ENCODE measurements at places on chromosomes 12 and 14.

GRCh38 chr12:31765931-31766330 lies 37.1 kb upstream of the AMN1 start:
- DNase-seq: no peak

DNA sequence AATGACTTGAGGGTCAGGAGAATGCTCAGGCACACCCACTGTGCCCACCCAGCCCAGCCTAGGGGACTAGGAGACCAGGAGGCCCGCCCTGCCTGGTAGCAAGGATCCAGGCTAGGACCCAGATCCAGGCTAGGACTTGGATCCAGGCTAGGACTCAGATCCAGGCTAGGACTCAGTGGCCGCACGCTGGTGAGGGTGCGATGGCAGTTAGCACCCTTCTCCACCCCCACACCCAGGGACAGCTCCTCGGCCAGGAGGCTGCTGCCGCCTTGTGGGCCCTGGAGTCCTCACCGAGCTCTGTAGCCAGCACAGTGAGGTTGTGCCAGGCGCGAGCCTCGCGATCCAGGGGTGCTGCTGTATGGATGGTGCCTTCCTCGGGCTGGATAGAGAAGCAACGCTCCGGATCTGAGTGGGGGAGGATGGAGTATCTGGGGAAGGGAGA lies 5.1 kb downstream of the CDH24 start:
- no peak for DNase-seq

DNA sequence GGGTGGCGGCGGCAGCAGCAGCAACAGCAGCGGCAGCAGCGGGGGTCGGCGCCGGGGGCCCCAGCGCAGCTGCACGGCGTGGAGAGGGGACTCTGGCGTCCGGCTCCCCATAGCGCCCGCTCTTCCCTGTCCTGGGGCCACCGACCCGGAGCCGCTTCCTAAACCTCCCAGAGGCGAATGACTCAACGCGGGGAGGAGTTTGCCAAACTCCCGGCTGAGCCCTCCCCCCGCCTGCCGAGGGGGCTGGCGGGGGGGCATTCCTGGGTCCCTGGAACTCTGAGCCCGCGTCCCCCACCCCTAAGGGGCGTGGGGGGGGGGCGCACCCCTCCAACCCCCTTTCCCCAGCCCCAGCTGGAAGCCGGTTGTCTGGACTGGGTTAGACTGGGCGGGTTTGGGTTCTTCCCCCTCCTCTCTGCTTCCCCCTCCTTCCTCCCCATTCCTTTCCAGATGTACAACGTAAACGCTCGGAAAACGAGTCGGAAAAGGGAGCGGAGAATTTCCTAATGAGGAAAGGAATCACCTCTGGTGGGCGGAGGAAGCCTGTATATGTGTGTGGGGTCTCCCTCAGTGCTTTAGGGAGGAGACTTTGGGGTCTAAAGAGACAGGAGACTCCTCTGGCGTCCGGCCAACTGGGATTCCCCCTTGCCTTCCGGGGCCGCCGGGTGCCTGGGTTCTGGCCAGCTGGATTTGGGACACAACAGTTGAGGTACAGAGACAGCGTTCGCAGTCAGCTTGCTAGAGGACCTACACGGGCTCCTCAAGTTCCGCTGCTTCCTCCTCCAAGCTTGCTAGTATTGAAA lies at the start of gene ITGA5:
Gene ITGA5 (minus strand): TSS at position 179 of the 800 bp plus-strand sequence. CDS start 68 bp downstream, at position 111.
- peak; percentile 24 for DNase-seq

DNA sequence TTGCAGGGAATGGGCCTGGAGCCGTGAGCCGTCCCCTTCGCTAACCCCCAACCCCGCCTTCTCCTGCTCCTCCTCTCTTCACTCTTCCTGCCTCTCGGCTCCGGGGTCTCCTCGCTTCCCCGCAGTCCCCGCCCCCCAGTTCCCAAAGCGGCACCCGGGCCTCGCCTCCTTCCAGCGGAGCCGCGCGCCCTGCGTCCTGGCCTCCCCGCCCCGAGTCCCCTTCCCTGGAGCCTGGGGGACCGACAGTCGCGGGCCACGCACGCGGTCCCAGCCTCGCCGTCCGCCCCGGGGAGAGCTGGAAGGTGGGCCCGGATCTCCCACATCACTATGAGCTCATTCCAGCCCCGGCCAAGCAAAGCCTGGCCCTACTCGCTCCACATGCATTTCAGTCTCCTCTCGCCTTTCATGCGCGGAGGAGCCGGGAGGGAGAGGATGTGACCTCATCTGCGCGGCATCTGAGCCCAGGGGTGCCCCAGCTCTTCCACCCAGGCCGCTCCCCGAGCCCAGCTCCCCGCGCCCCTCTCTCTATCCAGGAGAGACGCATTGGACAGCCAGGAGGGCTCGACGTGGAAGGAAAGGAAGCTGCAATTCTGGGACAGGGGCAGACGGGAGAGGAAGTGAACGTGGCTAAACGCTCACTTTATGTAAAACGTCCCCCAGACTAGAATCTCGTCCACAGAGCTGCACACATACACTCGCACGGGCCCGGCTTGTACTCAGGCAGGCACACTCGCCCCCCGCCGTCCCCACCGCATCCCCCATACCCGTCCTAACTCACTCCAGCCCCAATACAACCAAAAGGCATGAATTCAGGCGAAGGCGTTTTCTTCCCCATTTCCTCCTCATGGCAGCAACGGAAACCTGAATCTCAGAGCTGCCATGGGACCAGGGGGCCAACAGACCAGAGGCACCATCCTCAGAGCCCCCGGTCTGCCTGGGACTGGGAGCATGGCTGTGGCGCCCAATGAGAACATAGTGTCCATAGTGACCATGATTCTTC lies 108.7 kb upstream of the CCND2 start:
- DNase-seq: peak; percentile 28

DNA sequence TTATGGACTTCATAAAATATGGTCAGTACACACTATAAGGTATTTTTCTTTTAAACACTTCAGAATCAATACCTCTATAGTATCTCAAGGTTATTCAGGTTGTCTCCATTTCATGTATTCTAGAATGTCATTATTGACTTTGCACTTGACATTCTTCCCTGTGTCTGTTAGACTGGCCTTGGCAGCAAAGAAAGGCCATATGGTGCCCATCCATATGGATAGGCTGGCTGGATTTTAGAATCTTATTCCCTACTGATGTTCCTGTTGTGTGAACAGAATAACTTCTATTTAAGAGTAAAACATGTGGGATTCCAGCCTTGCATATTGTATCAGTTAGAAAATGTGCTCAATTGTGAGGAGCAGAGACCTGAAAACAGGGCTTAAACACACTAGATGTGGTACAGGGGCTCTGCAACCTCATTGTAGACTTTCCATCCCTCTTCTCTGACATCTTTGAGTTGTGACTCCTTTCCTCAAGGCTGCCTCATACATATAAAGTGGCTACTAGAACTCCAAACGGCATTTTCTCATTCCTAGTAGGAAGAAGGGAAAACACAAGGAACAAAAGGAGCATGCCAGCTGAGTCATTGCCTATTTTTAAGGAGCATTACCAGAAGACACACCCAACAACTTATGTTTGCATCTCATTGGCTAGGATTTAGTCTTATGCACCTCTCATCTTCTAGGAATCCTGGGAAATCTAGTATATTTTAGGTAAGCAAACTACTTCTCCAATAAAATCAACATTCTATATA lies 221.2 kb upstream of the TMPO start:
- no peak for DNase-seq

DNA sequence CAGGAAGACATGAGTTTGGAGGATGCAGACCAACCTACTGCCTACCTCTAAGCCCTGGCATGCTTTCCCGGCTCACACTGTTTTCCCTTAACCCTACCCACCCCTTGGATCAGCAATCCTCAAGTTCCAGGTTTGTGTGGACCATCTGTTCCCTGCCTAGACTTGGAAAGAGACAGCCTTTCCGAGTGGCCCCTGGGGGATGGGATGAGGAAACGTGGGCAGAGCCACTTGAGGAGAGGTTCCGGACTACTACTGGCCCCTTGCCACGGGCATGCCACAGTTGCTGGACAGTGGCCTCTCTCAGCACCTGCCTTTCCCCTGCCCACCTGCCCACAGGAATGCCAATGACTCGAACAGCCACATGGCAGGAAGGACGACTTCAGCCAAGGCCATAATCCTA lies 135.9 kb downstream of the SLC15A4 start:
- DNase-seq: no peak

GRCh38 chr14:22887260-22887989 lies 4.4 kb downstream of the REM2 start:
- no peak for DNase-seq

DNA sequence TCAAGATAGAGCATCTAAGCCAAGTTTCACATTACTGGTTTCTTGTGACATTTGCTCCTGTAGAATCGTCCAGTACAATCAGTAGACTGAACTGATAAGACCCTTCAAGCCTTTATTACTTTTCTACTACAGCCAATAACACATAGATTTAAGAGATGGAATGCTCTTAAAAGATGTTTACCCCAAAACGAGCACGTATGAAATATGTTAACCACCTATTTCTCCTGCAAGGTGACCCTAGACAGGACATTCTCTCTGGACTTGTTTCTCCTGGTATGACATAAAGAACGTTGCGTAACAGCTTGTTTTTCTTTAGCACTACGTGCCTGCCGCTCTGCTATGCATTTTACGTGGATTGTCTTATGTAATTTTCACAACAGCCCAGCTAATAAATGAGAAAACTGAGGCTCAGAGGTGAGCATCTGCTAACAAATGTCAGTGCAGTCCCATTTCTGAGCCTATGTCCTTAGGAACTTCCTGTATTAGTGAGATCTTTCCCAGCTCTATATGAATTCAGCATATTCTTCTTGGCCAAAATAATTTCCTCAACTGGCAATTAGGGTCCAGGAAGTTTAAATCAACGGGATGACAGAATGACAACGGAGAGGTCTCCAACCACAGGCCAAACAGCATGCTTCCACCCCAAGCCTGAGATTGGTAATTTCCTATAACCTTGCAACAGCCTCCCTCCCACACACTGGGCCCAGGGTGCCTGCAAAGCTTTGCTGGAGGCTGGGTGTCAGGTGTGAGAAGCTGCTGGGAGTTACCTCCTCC lies 3.7 kb downstream of the NFKBIA start:
- no peak for DNase-seq

DNA sequence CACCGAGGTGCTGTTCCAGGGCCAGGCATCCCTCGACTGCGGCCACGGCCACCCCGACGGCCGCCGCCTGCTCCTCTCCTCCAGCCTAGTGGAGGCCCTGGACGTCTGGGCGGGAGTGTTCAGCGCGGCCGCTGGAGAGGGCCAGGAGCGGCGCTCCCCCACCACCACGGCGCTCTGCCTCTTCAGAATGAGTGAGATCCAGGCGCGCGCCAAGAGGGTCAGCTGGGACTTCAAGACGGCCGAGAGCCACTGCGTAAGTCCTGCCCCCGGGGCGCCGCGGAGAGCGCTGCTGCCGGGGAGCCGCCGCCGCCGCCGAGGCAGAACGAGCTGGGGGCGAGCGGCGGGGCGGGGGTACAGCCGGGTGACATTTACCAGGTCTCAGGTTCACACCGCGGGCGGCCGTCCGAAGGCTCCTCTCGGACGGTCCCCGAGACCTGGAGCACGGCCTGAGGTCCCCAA lies 1.4 kb downstream of the PLXNC1 start:
- no peak for DNase-seq

DNA sequence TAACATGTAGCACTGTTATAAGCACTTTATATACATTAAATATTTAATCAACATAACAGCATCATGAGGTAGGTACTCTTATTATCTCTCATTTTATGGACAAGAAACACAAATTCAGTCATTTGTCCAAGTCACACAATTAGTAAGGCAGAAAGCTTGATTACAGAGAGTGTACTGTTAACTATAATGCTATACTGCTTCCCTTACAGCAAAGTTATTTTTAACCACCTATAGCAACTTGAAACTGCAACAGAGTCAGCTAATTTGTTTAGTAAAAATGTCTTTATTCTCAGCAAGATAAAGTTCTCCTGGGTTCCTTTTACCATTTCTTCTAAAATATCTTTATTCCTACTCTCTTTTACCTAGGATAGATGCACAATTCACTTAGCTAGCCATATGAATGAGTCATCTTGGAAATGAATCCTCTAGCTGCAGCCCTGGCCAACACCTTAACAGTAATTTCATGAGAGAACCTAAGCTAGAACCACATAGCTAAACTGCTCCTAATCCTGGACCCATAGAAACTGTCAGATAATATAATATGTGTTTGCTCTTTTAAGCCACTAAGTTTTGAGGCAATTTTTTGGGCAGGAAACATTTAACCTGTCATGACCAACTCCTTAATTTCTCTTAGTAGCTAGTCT lies 90.2 kb upstream of the HECTD1 start:
- no peak for DNase-seq

DNA sequence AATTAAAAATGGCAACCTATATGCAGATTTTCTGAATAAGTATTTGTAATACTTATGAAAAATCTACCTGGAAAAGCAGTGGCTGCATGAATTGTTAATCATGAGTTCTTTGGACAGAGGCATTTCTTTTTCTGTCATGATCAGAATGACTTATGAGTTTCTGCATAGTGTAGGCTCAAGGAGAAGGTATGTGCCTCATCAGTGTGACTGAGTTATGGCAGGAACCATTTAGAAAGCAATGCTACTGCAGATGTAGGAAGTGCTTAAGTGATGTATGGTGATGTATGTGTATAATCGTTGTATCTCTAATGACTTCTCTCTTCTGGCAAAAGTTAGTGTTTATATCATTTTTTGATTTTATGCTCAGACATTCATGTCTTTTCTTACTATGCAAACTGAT lies 816.4 kb upstream of the FBXO33 start:
- DNase-seq: no peak

DNA sequence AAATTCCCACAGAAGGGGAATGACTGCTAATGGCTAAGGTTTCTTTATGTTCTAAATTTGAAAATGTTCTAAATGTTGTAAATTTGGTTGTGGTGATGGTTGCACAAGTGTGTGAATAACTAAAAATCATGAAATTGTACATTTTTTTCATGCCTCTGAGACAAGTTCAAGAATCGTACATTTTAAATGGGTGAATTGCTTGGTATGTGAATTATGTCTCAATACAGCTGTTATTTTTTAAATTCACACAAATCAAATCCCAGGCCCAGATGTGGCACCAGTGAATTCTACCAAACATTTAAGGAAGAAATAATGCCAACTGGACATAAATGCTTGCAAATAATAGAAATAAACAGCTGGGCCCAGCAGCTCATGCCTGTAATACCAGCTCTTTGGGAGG lies 28.6 kb upstream of the RND1 start:
- no peak for DNase-seq

- no peak for DNase-seq
These were observed 9.8 kb upstream of the ABHD12B start for GRCh38 chr14:50862036-50862570.
